HCT116 (cell line): ENCODE measurements at places on chromosomes 2 and 18. TPM values are rescaled to one million over a fixed set of nuclear protein-coding genes. Genes with fewer than 3 reads are reported as not detected.

The CRYBA2 gene
- not detected for total RNA-seq

The DES gene
- 4.2 TPM for total RNA-seq

The FHL2 gene
- total RNA-seq, result 86.6 TPM

The MYO1B gene
- 51.7 TPM for total RNA-seq

The TLX2 gene
- not detected for total RNA-seq

The ASPRV1 gene
- 1.1 TPM for total RNA-seq

DNA sequence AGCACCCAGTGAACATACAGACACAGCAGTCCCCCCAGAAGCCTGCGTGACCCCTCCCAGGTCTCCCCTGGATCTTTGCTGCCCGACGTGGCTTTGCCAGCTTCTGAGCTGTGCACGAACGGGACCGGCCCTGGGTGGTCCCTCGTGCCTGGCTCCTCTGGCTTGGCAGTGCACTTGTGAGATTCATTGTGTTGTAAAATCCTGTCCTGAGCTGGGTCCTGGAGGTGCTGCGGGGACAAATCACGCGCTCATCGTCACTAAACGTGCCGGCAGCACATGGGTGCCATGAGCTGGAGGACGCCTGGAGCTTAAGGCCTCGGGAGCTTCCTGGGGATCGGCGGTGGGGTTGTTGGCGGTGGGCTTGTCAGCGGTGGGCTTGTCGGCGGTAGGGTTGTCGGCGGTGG is 104.9 kb downstream of the FAM210A start:
- no peak for DNase-seq

DNA sequence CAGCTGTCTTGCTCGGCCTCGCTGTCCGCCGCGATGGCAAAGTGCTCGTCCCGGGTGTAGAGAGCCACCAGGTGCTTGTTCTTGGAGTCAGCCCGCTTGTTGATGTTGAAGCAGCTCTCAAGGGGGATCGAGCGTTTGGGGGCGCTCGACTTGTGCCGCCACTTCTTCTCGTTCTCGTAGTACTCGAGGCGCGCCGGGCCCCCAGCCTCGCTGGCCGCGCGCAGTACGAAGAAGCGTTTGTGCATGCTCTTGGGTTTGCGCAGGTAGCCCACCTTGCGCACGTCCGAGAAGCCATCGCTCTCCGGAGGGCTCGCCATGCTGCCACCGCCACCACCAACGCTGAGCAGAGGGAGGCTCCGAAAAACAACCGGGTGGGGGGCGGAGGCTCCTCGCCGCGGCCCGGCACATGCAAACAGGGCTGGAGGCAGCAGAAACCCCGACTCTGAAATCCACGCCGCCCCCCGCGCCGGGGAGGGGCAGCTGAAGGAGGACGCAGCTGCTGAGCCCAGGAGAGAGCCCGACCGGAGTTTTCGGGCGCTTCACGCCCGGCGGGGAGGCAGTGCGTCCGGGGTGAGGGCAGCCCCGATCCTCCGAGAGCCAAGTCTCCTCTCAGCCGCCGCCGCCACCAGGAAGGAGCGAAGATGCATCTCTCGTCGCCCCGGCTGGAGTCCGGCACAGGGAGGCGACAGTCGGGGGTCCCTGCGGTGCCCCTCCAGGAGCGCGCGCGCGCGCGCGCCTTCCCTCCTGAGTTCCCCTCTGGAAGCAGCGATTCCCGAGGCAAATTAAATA is 1.0 kb downstream of the IRS1 start:
- no peak for DNase-seq

DNA sequence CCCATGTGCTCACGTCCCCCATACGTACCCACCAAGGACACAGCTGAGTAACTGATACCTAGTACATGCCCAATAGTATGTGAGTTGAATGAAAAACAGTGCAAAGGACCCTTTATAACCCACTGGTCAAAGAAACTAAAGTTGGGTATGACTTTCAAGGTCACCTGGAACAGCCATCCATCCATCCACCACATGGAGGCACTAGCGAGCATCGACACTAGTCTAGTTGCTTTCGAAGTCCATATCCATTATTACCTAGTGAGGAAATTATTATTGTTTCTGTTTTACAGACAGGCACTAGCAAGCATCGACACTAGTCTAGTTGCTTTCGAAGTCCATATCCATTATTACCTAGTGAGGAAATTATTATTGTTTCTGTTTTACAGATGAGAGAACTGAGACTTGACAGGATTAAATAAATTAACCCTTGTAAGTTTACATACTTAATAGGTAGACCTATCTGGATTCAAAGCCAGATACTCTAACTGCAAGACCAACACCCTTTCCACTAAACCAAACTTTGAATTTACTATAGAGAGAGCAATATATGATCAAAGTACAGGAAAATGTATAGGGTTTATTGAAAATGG is 233.7 kb downstream of the METTL4 start:
- DNase-seq, result peak; percentile 19

- DNase-seq, result no peak
Observed at GRCh38 chr18:54696616-54697293, 105.7 kb downstream of the DYNAP start.

GRCh38 chr2:73210019-73210418 is 4.0 kb upstream of the SMYD5 start:
- no peak for DNase-seq

DNA sequence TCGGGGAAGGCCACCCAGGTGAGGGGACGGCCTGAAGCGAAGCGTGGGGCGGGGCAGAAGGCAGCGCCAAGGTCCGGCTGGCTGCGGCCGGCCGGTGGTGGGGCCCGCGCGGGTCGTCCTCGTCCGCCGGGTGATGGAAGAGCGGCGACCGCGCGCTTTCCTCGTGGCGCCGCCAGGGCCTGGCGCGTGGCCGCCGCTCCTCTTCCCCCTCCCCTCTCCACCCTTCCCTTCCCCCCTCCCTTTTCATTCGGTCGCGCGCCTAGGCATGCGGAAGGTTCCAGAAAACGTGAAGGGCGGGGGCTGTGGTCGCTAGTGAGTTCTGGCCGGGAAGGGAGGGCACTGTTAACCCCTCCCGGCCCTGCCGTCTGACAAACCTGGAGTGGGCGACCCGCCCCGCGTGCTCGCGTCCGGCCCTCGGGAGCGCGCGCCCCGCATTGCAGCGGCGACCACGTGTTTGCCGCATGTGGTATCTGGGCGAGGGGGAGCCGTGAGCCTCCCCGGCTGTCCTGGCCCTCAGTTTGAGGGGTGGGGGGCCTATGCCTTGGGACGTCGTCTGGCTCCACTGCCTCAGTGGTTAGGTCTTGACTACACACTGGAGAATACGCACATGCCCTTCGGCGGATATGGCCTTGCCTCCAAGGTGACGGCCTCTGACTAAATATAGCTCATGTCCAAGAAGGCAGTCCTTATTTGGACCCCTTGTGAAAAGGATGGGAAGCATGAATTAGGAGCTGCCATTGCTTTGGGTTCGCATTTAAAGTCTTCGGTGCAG is 579 bp downstream of the MAT2A start:
- no peak for DNase-seq

DNA sequence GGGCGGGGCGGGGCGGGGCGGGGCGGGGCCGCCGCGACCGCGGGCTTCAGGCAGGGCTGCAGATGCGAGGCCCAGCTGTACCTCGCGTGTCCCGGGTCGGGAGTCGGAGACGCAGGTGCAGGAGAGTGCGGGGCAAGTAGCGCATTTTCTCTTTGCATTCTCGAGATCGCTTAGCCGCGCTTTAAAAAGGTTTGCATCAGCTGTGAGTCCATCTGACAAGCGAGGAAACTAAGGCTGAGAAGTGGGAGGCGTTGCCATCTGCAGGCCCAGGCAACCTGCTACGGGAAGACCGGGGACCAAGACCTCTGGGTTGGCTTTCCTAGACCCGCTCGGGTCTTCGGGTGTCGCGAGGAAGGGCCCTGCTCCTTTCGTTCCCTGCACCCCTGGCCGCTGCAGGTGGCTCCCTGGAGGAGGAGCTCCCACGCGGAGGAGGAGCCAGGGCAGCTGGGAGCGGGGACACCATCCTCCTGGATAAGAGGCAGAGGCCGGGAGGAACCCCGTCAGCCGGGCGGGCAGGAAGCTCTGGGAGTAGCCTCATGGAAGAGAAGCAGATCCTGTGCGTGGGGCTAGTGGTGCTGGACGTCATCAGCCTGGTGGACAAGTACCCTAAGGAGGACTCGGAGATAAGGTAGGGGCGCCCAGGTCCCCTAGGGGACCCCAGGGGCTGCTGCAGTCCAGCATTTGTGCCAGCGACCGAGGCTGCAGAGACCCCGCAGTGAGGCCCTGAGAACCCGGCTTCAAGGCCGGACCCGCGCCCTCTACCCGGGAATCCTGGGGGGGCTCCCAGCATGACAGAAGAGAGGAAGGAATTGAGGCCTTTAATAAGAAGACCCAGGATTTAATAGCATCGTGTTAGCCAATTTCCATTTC is at the start of gene KHK:
KHK (plus strand) TSS at position 49 of the 870 bp plus-strand sequence; CDS start at position 537, 488 bp downstream.
- no peak for DNase-seq

DNA sequence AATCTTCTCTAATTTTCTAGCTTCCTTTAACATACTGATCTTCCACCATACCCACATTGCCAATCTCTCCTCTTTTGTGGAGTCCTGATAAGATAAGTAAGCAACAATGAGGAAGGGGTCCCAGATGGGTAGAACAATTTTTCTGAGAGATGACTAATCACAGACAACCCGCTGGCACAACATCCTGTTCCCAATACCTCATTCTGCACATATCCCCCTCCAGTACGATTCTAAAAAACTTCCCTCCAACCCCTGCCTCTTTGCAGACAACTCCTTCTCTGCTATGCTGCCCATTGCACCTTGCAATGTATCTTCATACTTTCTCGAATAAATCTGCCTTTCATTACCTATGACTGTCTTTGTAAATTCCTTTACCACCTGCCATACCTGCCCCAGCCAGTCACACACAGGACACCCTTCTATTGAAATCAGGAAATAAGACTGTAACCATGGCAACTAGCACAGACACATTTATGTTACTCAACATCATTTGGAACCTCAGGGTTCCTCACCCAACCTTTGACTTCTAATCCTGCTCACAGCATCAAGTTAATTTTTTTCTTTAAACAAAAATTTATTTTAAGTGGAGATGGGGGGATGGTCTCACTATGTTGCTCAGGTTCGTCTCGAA is 7.4 kb upstream of the EXOC6B start:
- no peak for DNase-seq

- peak; percentile 69 for DNase-seq
Observed at GRCh38 chr2:161250864-161251436, 57.3 kb upstream of the PSMD14 start.

GRCh38 chr2:172445851-172446250 is 18.5 kb downstream of the ITGA6 start:
- DNase-seq, result no peak

DNA sequence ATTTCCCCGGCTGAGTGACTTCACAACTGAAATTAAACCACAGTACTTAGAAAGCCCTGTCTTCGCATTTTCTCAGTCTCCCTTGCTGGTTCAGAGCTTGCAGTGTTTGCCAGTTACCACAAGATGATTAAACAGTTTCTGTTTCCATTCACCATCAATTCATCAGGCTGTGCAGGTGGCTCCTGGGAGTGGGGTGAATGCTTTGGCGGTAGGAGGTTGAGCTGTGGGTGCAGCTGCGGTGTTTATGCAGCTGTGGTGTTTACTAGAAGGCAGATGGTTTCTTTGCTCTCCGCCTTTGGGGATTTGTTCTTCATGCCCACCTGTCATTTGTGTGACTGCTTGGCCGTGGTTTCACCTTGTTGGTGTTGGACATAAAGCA is 16.1 kb downstream of the ACOXL start:
- DNase-seq, result no peak

- DNase-seq, result no peak
Observed at GRCh38 chr2:168317282-168317681, 69.9 kb upstream of the STK39 start.
